Neural progenitor cell (in vitro differentiated cells): ENCODE measurements at places on chromosomes 7 and 10. TPM values are rescaled to one million over a fixed set of nuclear protein-coding genes. Genes with fewer than 3 reads are reported as not detected.

GRCh38 chr10:74113546-74113945 lies 37.1 kb downstream of the AP3M1 start:
- DNase-seq = no peak

DNA sequence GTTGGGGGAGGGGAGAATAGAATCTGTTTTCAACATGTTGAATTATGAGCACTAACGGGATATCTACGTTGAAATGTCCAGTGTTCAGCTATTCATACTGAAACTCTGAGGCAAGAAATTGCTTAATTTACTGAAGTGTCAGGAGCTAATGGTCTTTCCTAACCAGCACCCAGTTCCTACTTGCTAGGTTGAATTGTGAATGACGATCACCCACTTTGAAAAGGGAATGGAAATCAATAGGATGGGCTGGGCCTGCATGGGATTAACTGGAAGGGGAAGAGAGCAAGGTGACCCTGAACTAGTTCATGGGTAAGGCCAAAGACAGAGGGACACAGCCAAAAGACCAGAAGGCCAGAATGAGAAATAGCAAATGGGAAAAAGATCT lies 51.3 kb downstream of the HIPK2 start:
- DNase-seq = no peak

DNA sequence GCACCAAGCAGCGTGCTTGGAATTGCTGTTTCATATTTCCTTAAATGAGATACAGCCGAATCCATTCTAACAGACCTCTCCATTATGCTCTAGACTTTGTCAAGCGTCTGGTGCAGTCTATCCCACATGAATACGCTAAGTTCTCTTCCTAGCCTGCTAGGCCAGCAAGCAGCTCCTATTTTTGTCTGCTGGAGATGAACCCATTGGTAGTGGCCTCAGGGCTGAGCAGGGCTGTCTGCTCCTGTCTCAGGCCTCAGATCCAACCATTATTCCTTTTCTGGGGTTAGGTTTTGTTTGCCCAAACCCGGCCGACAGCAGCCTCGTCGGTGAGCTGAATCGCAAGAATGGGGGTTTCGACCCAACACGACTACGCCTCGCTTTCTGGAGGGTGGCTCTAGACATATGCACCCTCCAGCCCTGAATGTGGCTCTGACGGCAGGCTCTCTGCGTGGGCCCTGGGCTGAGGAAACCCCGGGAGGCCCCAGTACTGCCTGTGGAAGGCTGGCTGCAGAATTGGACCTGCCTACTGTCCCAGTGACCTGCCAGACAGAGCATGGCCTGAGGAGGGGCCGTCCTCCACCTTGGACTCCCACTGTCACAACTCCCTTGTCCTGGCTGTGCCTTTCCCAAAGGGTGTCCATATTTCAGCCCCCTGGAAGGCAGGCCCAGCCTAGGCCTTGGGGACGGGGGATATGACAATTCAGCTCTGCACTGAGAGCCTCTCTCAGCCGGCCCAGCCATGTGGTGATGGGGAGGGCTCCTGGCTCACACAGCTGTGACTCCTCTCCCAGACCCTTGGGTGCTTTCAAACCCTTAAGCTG lies 267.9 kb upstream of the TCERG1L start:
- no peak for DNase-seq

DNA sequence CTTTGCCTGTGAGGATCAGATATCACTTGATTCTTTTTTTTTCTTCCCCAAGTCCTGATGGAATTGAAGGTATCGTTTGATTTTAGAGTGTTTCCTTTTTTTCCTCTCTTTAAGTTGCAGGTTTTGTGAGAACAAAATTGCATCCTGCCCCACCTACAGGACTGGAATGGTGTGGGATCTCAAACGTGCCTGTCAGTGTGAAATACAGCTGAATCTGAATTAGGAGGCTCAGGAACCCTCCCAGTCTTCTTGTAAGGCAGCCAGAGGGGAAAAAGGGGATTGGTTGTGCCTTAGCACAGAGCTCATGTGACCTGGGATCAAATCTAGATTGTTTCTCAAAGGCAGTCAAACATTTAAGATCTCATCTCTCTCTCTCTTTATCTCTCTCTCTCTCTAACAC lies 32.7 kb upstream of the KLHL7 start:
- peak; percentile 36 for DNase-seq

AGAP4 gene
- 17.9 and 25.9 TPM in 2 replicates for total RNA-seq

DNA sequence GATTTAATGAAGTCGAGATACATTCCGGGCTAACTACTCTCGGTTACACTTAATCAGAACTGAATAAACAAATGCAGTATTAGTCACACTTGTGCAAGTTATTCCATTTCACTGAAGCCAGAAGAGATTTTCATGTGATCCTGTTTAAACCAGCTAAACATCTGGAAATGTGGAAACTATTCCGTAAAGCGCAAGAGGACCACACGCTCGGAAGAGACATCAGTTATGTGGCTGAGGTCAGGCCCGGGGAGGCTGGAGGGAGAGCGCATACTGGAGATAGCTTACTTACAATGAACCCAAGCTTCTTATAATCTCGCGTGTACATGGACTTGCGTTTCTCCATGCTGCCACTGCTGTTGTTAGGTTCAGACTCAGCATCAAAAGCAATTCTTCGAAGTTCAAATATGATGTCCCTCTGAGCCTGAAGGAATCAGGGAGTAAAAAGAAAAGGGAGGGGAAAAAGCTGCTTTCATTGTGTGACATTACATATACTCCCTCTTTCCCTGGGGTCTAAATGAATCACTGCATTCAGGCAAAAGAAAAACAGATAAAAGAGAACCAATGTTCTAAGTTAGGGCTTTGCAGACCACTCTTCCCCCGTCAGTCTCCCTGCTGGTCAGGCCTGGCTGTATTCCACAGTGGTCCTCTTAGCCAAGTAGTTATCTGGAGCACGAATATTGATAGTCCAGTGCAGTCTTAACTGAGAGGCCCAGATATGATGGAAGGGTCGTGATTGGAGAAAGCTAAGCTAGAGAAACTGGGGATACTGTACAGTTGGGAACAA lies 237.4 kb downstream of the ELMO1 start:
- no peak for DNase-seq

PRSS37 gene
- total RNA-seq = not detected in 2 replicates

GRCh38 chr10:112857493-112857892 lies 92.6 kb upstream of the TCF7L2 start:
- no peak for DNase-seq

CALML5 gene
- not detected in 2 replicates for total RNA-seq

TMEM213 gene
- total RNA-seq = not detected in 2 replicates

AFAP1L2 gene
- total RNA-seq = 4.8 and 6.9 TPM in 2 replicates

DNA sequence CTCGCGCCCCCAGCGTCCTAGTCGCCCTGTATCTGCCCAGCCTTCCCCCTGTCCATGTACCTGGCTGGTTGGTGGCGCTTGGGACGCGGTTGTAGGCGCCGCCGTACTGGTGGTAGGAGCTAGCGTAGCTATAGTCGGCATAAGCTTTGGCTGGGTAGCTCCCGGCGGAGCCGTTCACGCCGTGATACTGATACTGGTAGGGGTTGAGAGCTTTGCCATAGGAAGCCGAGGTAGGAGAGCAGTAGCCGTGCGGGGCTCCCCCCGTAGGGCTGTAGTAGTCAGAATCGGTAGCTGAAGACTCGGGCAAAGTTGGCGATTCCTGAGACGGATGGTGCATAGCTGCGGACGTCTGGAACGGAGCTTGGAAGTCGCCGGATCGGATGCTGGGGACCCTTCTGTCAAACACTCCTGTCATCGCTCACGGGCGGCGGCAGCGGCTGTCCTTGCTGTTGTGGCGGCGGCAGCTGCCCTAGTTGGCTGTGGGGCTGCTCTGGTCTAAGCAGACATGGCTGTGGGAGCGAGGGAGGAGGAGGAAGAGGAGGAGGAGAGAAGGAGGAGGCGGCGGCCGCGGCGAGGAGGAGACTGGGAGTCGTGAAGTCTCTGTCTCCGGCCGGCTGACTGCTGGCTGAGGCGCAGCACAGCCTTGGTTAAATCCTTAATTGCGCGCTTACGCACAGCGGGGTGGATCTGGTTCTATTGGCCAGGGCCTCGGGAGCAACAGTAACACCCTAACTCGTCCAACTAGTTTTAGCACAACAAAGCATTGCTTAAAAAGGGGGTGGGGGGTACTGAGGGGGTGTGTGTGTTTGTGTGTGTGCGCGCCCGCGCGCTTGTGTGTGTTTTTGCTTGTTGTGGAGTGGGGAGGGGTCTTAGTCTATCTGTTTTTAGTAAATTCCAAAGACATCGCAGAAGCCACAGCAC lies at the start of gene DLX5:
TSS of gene DLX5 (minus strand) at position 623 of the 921 bp plus-strand sequence. CDS start at position 415, 208 bp downstream.
- DNase-seq = peak; percentile 90

DNA sequence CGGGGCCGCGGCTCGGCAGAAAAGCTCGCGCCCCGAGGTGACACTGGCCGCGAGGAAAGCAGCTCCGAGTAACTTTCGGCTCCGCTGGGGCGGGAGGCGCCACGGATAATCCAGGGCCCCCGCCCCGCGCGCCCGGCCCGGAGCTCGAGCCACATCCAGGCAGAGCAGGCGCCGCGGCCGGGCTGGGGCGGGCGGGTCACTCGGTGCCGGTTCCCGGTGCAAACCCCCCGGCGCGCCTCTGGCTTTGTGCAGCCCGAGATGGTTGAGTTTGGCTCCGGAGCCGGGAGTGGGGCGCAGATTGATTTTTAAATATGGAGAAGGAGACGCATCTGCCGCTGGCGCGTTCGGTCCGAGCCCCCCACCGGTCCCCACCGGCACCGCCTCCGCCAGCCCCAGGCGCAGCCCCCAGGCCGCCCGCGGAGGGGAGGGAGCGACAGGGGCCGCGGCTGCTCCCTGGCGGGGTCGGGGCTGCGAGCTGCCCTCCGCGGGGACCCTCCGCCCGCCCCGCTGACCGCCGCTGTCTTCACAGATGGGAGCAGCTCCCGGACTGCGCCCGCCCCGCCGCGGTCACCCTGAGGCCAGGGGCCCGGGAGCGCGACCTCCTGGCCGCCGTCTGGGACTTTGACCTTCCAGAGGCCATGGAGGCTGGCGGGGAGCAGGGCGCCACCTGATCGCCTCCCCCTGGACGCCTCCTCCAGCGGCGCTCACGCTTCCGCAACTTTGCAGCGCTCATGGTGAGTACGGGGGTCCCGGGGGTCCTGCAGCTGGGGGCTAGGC lies 643 bp downstream of the ADGRA1 start:
- DNase-seq = peak; percentile 39

GRCh38 chr7:15594461-15594860 lies 32.6 kb upstream of the AGMO start:
- DNase-seq = no peak
